ENCODE measurements at places on chromosomes 11 and 22.

DNA sequence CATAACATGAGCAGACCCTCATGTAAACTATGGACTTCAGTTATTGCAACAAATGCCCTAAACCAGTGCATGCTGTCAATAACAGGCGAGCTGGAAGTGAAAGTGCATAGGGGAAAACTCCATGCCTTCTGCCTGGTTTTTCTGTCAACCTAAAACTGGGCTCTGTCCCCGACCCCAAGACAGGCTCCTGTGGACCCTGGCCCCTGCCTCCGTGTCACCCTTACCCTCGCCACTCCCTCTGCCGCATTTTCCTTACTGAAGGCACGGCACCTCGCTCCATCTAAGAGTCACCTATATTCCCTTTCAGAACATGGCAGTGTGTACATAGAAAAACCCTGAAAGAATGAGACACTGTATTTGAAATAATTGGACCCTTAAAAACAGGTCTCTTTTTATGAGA is 151.3 kb downstream of the SHANK2 start:
- DNase-seq: no peak

DNA sequence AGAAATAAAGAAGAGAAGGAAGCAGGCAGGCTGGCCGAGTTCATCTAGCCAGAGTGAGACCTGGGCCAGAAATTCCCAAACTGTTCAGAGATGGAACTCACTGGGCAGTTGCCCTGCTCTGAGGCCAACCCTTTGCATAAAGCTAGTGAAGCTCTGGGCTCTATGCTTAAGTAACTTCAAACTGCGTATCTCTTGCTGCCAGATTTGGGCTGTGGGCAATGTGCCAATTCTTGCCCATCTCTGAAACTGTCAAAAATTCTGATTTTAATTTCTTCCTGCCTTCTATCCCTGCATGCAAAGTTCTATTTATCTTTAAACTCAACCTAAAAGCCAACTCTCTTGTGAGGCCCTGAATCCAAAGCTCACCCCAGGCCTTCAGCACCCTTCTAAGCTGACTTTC is 36.2 kb upstream of the HEPHL1 start:
- no peak for DNase-seq

GRCh38 chr11:114132944-114133394 is 73.5 kb downstream of the ZBTB16 start:
- DNase-seq: peak; percentile 62

DNA sequence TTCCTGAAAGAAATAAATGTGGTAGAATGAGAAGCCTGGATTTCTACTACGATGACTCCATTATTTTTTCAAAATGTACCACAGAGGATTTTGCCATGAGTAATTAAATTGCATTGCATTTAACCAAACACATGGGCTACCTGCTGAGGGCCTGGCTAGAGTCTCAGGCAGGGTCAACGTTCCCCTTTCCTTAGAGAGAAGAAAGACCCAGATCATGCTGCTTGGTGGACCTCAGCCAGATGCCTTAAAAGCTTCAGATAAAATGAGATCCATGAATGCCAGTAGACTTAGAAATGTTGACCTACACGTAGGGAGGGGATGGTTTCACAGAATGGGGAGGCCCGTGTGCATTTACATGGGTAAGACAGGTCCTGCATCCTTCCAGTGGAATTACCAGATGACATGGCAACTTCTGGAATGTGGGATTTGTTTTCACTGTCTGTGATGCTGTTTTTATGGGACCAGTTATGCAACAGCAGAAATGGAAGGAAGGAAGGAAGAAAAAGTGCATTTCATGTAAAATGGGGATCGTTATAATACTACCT is 1069.4 kb downstream of the NTM start:
- peak; percentile 25 for DNase-seq
